Activated CD4-positive, alpha-beta T cell treated with anti-CD3 and anti-CD28 coated beads, Interleukin-2, Interleukin-6, amounts not matched to agents 100 ng/mL and 50 ng/mL, durations not matched to agents 16 hours and 8 hours (primary cell): ENCODE measurements at places on chromosomes 2 and 18.
A peak's percentile ranks its signal among the peaks of the same experiment; 100 is the strongest.

- DNase-seq: peak; percentile 48
These were observed 580 bp downstream of the NEDD4L start for GRCh38 chr18:58044370-58045241.

GRCh38 chr2:234363647-234364294 is 133.1 kb downstream of the ARL4C start:
- DNase-seq: no peak

GRCh38 chr2:4628998-4629501 is 925.7 kb downstream of the DCDC2C start:
- no peak for DNase-seq

- DNase-seq: no peak
These were observed 57.9 kb downstream of the AQP12A start for GRCh38 chr2:240749516-240749915.

- peak; percentile 30 for DNase-seq
These were observed 18.5 kb downstream of the NEURL3 start for GRCh38 chr2:96486696-96487095.

- DNase-seq: peak; percentile 74
These were observed 29.1 kb downstream of the ARMC9 start for GRCh38 chr2:231227310-231228162.

- DNase-seq: no peak
These were observed 22.8 kb downstream of the COL6A3 start for GRCh38 chr2:237391140-237391539.

DNA sequence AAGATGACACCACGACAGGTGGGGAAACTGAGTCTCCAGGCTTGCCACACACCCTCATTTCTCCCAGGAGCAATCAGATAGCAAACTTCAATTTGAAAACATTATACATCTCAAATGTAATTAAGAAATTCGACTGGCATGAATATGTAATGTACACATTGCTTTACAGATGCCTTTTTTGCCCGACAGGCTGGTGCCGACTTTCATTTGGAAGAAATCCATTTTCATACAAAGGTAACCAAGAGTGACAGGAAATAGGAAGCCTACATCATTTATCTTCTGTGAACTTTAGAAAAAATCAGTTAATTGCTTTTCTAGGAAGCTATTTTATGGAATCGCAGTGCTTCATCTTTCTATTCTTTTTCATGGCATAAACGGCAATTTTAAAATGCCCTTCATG is 140.3 kb downstream of the AFF3 start:
- DNase-seq: no peak

- no peak for DNase-seq
These were observed 118.9 kb downstream of the ZNF236 start for GRCh38 chr18:76941284-76941683.

DNA sequence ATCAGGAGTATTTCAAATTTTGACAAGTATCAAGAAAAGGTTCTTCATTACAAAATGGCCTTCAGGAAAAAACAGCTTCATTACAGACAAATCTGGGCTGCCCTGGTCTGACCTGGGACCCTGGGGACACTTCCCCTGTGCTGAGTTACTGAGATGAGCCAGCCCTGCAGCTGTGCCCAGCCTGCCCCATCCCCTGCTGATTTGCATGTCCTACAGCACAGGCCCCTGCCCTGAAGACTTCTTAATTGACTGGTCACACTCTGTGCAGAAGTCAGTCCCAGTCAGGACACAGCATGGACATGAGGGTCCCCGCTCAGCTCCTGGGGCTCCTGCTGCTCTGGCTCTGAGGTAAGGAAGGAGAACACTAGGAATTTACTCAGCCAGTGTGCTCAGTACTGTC is 235.1 kb downstream of the ANKRD36B start:
- DNase-seq: no peak

DNA sequence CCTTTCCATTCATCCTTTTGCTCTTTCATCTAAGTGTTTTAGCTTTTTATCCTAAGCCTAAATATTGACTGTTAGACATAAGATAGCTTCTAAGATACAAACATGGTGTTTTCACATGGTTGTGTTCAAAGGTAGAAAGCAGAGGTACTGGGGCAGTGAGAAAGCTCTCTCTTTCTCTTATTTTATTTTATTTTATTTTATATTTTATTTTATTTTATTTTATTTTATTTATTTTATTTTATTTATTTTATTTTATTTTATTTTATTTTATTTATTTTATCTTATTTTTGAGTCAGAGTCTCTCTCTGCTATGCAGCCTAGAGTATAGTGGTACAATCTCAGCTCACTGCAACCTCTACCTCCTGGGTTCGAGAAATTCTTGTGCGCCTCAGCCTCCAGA is 287.2 kb downstream of the IKZF2 start:
- DNase-seq: no peak

- no peak for DNase-seq
These were observed 20.7 kb downstream of the NRXN1 start for GRCh38 chr2:51011254-51011653.

DNA sequence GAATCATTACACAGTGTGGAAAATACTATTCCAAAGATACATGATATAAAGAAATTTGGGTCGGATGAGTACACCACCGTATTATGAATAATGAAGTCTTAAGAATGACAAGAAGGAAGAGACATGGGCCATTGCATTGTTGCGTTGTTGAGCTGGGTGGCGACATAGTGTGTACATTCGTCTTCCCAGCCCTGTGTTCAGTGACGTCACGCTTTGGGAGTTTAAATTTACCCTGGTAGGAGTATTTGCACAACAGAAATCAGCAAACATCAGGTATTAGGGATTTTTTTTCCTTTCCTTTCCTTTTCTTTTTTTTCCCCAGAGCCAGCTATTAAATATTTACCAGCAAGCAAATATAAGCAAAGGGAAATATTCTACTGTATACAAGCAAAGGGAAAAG is 347.2 kb upstream of the NETO1 start:
- DNase-seq: no peak

DNA sequence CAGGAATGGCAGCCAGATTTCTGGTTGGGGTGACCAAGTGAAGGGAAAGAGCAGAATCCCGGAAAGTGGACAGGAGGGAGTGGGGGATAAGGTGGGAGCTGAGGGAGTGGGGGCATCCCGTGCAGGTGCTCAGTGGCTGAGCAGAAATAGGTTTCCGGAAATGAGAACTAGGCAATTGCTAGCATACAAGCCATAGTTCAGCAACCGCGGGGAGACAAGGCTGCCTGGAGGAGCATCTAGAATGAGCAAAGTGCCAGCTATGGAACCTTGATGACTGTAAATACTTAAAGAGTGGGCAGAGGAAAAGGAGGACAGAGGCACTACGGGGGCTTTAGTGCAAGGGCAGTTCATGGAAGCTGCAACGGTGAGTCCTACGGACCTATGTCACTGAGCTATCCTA is 220.2 kb downstream of the BCL11A start:
- DNase-seq: no peak

- no peak for DNase-seq
These were observed 19.1 kb downstream of the LRP2 start for GRCh38 chr2:169343202-169343601.

DNA sequence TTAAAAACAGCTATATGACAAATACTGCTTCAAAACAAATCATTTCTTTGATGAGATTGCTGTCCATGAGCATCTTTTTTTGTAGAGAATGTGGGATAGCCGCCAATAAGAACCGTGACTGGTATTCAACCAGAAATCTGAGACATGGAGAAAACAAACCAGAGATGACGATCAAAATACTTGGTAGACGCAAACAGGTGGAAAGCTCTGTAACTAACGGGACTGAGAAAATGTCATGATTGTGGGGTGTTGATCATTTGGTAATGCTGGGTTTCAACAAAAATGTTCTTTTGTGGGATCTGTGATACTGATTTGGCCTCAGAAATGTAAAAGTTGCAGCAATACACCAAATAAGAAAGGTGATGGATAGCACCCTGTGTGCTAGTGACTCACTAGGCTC is 364.8 kb downstream of the NYAP2 start:
- no peak for DNase-seq

DNA sequence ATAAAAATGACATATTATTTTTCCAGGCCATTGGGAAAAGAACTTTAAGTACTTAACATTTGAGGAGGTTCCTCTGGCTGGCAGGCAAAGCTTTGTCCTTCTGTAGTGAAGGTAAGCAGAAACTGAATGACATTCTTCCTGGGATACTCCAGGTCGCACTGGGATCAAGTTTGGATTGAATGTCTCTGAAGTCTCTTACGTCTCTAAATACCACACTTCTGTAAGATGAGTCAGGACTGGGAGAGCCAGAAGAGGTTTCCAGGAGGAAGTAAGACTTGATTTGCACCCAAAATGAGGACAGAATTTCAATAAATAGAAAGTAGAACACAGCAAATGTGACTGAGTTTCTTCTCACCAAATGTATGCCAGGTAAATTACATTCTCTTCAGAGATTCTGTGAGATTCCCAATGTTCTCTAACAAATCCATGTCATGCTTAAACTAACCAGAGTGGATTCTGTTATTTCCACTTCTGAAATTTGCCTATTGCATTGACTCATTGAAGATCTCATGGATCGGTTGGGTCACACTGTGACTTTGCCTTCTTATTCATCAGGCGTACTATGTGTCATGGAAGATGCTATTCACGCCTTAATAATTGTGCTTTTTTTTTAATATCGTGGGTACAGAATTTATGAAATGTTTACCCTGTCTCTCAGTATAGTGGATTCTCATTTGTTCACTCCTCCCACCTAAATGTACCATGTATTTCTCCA is 25.5 kb upstream of the VIT start:
- DNase-seq: no peak

DNA sequence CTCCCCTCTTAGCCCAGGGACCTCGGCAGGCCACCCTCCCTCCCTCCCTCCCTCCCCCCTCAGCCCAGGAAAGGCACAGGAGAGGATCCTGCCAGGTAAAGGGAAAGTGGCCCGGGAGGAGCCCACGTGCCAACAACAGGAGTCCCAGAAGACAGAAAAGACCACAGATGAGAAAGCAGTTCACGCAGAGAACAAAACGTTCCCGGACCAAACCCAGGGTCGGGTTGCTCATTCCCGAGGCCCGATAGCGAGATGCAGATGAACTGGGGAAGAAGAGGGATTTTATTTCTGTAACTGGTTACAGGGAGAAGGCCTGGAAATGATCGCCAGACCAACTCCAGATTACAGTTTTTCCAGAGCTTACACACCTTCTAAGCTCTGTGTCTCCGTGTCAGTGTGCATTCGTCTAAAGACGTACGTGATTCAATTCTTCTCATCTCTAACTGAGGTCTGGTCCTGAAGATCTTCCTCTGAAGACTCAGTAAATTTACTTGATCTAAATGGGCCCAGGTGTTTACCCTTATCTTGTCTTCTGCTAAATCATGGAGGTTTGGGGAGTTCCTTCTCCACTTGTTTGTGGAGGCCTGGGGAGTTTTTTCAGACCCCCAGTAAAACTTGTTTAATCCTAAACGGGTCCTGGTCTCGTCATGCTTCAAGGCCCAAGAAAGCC is 807 bp upstream of the NEU4 start:
- no peak for DNase-seq

GRCh38 chr18:28204154-28204553 is 27.2 kb upstream of the CDH2 start:
- DNase-seq: no peak

DNA sequence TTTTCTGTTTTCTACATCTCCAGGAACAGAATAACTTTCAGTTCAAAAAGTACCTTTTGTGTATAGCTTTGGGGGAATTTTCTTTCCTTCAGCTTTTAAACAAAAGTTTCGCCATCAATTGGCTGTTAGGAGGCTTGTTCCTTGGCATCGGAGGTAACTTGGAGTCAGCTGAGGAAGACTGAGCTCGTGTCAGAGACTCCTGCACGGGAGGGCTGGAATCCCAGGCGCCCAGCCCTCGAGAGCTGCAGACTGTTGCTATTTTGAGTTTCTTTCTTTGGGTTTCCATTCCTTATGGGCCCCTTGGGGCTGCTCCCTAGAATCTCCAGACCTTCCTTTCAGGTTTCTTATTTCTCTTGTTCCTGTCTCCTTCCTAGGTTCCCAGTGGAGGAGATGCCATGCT is 8.1 kb downstream of the EMILIN2 start:
- no peak for DNase-seq

- DNase-seq: no peak
These were observed 6.4 kb downstream of the ADCYAP1 start for GRCh38 chr18:911025-911424.

DNA sequence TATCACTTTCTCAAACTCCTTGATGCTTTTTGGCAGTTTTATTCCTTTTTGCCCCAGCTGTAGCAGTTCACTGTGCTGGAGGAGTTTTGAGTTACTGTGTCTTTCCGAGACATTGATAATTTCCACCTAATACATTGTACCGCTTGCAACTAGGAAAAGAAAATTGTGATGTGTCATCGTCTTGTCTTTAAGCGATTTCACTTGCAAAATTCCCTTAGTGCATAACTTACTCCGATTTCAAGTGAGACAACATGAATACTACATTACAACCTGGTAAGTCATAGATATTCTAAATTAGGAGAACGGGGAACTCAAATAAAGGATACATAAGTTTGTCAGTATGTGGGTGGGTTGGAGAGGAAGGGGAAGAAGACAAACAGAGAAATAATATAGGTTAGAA is 340.5 kb upstream of the KYNU start:
- DNase-seq: no peak

DNA sequence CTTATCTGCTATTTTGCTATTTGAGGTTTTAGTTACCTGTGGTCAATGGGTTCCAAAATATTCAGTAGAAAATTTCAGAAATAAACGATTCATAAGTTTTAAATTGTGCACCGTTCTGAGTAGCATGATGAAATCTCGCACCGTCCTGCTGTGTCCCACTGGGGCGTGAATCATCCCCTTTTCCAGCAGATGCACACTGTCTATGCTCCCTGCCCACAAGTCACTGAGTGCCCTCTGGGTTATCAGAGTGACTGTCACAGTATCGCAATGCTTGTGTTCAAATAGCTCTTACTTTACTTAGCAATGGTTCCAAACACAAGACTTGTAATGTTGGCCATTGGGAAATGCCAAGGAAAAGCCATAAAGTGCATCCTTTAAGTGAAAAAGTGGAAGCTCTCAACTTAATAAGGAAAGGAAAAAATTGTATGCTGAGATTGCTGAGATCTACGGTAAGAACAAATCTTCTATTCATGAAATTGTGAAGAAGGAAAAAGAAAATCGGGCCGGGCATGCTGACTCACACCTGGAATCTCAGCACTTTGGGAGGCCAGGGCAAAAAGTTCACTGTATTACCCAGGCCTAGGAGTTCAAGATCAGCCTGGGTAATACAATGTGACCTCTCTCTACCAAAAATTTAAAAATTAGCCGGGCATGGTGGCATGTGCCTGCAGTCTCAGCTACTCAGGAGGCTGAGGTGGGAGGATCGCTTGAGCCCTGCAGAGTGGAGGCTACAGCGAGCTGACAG is 13.3 kb downstream of the COL4A3 start:
- DNase-seq: no peak

DNA sequence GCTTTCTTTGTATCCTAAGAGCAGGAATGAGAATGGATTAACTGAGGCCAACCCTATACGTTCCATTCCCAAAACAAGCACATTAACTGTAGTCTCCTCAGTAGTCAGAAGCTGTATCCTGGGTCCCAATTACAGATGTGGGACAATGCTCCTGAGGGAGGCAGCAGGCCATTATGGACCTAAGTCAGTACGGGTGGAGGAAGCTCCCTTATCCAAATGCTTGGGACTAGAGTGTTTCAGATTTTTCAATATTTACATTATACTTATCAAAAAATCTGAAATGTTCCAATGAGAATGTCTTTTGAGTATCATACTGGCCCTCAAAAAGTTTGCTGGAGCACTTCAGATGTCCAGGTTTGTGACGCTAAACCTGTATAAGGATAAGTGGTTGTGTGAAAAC is 90.1 kb downstream of the PRELID3A start:
- DNase-seq: no peak

- DNase-seq: no peak
These were observed 31.5 kb upstream of the SCG2 start for GRCh38 chr2:223633656-223634055.
